Activated naive CD8-positive, alpha-beta T cell treated with anti-CD3 and anti-CD28 coated beads for 36 hours (primary cell): ENCODE measurements at places on chromosomes 1 and 21.

- DNase-seq, result no peak
Observed at GRCh38 chr1:1419363-1419812, 1.7 kb downstream of the ANKRD65 start.

DNA sequence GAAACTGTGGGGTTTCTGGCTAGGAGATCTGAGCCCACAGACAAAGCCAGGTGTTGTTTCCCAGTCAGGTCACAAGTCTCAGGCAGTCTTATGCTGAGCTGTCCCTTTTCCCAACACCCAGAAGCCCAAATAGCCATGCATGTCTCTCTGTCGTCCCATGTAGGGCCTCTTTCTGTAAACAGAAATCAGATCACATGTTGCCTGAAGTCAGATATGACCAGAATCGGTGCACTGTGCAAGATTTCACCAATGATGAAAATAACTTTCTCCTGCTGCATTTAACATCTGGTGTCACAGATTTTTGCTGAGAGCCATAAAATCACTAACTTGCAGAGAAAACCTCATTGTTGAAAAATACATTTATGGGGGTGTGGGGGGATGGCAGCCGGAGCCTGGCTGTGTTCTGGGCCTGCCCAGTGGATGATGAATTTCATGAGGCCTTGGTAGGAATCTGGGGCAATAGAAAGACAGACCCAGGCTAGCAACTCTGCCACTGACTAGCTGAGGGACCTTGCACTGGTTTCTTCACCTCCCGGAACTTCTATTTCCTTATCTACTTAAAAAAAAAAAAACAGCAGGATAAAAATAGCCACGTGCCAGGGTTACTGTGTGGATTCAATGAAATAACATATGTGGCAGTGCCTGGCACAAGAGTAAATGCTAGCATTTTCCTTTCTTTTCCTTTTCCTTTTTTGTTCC, 158.8 kb upstream of the NFIA start:
- no peak for DNase-seq

- peak; percentile 29 for DNase-seq
Observed at GRCh38 chr1:185670187-185670627, 64.0 kb upstream of the HMCN1 start.

DNA sequence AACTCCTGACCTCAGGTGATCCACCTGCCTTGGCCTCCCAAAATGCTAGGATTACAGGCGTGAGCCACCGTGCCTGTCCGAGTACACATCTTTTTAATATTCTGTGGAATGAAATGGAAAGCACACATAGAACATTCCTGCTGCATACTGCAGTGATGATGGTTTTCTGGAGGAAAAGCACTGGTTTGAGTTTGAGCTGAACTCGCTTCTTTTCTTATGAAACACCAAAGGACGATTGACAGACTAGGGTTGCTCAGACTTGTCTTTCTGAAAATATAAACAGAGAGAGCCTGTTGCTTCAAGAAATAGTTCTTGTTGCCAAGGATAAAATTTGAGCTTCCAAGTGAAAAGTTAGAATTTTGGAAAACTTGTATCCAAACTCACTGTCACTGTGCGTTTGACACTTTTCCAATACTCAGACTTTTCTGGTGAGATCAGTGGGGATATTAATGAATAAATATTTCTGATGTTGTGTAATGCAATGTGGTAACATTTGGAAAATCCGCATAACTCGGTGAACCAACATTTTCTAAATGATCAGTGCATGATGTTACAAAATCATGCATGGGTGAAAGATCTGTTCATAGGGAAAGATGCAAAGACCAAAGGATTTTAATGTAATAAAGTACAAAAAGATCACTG, 15.0 kb upstream of the ERMAP start:
- DNase-seq, result no peak

GRCh38 chr1:3102641-3103040, 33.6 kb downstream of the PRDM16 start:
- no peak for DNase-seq

DNA sequence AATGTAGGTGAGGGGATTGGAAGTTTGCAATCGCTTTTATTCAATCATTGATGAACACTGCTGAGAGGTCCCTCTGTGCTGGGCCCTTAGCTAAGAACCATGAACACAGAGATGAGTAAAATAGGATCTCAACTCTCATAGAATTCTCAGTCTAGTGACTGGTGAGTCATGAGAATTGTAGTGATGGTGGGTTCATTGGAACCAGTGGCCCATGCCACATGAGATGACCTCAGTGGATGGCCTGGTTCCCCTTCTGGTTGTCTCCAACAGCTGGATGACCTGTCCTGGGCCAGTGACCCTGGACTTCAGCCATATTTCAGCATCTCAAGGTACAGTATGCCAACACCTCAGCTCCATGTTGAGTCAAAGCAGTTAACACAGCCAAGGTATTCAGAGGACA, 21.3 kb upstream of the S100A10 start:
- no peak for DNase-seq

GRCh38 chr21:34221331-34222030, 142.3 kb upstream of the KCNE2 start:
- no peak for DNase-seq

- DNase-seq, result no peak
Observed at GRCh38 chr21:32587651-32588050, 2.3 kb upstream of the TCP10L start.

DNA sequence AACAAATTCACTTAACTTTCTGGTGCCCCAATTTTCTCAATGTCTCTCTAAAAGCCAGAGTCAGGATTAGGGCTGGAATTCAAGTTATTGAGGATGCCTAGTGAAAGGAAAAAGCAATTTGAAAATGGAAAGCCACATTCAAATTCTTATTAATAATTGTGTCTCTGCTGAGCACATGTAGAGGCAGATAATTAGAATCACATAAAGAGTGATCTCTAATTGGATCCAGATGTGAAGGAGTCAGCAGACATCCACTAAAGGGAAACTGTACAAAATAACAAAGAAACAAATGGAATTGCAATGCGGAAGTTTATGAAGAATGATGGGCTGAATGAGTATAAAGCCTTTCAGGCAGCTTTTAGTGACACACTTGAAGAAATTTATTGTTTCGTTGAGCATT, 482.6 kb downstream of the TTLL7 start:
- no peak for DNase-seq

GRCh38 chr1:1306070-1306660, 1.6 kb downstream of the ACAP3 start:
- DNase-seq, result peak; percentile 46

DNA sequence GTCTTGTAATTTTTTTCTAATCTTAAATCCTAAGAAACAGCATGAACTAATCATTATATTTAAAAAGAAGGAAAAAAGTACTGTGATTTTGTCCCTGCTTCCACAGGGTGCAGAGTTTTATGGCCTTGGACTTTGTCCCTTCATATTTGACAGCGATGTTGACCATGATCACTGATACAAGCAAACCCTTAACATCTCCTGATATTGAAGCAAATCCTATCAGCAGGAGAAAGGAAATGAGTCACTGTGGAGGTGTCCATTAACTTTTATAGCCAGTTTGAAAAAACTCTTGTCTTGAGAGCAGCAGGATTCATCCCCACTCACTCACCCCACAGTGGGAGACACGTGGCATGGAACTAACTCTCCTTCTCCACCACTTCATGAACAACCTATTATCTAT, 5.1 kb upstream of the REG4 start:
- DNase-seq, result no peak

- DNase-seq, result no peak
Observed at GRCh38 chr1:235941876-235942624, 75.3 kb upstream of the LYST start.

GRCh38 chr21:45278156-45278911, 9.4 kb downstream of the POFUT2 start:
- no peak for DNase-seq

DNA sequence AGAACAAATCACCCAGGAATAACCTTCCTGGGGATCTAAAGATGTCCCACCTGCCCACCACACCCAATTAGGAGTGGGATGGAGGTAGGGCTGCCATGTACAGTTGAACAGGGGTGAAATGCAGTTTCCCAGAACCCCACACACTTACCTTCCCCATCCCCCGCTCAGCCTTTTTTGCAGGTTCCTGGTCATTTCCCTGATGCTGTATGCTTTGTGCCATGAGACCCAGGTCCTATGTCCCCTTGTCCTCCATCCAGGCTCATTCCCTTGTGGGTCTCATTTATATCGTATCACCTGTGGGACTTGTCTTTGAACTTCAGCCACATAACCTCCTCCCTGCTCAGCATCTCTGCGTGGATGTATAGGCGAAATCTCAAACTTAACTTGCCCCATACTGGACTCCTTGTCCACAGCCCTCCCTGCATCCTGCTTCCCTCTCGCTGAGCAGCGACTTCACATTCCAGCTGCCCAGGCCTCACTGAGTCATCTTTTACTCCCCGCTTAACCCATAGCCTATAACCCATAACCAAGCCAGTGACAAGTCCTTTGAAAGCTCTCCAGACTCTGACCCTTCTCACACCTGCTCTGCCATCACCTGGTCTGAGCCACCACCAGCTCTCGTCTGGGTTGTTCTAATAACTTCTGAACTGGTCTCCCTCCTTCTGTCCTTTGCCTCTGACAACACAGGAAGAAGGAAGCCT, 4.7 kb downstream of the LDLRAD2 start:
- no peak for DNase-seq

- no peak for DNase-seq
Observed at GRCh38 chr21:29892379-29892778, 47.4 kb downstream of the GRIK1 start.

DNA sequence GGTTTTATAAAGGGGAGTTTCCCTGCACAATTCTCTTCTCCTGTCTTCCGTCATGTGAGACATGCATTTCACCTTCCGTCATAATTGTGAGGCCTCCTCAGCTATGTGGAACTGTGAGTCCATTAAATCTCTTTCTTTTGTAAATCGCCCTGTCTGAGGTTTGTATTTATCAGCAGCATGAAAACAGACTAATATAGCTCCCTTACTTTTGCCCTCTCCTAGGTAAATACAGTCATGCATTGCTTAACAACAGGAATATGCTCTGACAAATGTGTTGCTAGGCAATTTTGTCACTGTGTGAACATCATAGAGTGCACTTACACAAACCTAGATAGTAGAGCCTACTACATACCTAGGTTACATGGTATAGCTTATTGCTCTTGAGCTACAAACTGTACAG, 616.8 kb downstream of the RWDD3 start:
- no peak for DNase-seq

DNA sequence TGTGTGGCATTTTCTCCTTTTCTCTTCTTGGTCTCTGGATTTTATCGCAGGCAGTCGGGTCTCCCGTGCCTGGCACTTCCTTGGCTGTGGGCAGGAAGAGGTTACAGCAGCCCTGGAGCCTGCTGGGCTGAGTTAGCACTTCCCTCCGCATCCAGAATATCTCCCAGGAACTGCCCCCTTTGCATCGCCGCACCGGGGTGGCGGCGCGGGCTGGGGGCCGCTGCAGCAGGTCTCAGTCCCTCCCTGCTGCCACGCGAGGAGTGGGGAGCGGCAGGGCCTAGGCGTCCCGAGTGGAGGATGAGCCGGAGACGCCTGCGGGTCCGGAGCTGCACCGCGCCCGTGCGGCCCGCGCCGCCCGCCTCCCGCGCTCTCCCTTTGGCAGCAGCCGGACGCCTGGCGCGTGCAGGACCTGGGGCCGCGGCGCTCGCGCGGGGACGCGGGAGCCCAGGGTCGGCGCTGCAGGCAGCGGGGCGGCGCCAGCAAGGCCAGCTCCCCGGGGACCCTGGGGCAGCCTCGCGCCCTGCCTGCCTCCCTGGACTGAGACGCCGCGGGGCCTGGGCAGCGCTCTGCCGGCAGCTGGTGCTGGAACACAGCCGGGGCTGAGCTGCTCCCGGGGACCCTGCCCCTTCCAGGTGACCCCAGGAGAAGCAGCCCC, 192.8 kb downstream of the PRDM2 start:
- DNase-seq, result peak; percentile 3

DNA sequence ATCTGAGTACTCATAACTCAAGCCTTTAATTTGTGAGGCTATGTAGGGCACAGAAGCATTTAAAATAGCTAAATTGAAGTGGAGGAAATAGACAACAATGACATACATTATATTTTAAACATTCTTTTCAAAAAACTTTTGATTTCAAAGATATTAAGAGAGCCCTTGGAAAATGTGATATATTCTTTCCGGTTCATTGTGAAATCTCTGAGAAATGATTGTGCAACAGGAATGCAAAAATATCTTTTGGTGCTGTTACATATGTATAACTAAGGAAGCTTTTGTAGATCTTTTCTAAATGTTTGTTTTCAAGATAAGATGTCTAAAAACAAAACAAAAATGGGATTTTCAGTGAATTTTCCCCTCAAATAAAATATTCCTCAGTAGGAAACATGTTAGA, 185.2 kb downstream of the LEPR start:
- no peak for DNase-seq

DNA sequence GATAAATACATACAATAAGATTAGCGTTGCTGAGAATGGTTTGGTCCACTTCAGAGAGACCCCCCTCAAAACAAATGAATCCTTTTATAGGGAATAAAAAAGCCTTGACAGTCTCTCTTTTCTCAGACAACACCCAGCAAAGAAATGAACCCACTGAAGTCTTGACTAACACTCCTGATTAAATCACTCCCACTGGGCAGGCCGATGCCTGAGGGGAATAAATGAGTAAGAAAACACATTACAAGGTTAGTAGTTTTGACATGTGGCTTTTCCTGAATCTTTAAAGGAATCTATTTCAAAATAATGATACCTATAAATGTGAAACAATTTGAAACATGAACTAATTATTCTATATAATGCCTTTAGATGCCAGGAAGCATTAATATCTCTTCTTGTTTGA, 146.9 kb upstream of the POGK start:
- DNase-seq, result no peak

- peak; percentile 76 for DNase-seq
Observed at GRCh38 chr1:227788271-227789083, 27.0 kb upstream of the PRSS38 start.
